ENCODE measurements at places on chromosomes 2 and 18.

DNA sequence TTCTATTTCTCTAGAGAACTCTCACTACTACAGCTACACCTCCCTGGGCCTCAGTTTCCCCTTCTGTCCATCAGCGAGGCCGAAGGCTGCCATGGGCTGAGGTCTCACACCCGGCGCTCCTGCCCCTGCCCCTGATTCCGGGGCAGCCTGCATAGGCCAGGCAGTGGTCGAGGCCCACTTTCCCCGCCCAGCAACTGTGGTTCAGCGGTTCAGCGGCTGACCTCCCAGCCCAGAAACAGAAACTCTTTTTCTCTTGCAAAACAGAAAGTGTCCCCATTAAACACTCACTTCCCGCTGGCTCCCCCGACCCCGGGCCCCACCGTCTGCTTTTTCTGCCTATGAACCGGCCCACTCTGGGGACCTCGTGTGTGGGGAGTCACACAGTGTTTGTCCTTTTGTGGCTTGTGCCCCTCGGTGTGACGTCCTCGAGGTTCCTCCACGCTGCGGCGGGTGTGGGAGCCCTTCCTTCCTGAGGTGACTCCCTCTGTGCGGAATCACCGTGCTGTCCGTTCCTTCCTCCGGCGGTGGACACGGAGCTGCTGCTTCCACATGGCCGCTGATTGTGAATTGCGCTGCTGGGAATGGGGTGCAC lies 16.0 kb downstream of the PDCD1 start:
- no peak for DNase-seq

- DNase-seq = no peak
These were observed 170.1 kb downstream of the HAUS1 start for GRCh38 chr18:46274266-46274665.

DNA sequence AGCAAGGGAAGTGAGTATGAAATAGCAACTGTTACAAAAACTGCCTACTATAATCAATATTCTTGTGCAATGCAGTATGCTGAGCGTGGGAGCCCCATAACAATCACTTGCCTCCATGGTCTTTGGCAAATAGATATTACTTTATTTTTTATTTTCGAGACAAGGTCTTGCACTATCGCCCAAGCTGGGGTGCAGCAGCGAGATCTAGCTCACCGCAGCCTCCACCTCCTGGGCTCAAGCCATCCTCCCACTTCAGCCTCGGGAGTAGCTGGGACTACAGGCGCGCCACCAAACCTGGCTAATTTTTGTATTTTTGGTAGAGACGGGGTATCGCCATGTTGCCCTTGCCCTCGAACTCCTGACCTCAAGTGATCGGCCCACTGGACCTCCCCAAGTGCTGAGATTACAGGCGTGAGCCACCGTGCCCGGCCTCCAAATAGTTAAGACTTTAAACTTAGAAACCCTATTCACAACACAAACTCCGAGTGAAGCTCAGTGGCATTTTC lies 1.2 kb upstream of the CCNT2 start:
- peak; percentile 9 for DNase-seq

DNA sequence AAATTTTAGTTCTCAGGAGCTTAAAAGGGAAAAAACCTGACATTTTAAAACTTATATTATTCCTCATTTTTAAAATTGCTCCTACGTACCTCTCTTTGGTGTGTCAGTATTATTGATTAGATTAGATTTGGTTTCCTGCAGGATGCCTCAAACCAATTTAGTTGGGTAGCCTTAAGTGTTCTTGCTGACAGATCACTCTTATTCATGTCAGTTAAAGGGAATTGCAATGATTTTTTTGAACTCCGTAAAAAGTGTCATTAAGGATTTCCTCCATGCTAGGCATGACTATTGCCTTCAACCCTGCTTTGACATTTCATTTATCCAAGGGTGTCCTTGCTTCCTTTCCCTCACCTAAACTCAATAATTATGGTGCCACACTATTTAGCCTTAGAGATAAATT lies 149.0 kb upstream of the CDH7 start:
- no peak for DNase-seq

DNA sequence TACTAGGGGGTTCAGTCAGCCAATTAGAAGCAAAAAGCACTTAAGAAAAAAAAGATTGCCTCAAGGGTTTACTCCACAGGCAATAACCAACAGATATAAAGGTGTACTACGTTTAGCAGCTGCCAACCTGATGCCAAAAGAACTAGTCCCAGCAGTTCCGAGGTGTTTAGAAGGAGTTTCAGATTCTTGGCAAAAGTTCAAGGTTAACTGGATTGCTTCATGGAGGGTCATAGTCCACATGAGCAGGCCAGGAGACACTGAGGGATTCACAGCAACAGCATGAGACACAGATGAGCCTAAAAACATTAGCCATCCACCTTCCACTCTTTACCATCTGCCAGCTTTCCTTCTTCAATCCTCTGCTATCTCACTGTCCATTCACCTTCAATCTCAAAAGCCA lies 4.9 kb upstream of the DNAH7 start:
- no peak for DNase-seq

DNA sequence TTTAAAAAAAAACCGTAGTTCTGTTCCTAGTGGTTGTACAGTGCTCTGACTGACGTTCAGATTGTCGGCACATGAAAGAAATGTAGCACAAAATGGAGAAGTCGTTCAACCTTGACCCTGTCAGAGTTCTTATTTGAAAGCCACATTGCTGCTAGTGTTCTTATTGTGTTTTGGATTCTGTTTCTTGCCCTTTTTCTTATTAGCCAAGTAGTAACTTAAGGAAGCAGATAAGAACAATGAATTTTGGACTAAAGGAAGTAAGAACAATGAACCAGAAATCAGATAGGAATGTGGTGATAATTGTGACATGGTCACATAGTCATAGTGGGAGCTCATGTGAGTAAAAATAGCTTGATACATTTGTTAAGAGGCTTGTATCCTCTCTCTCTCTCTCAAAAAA lies 45.9 kb downstream of the RPIA start:
- DNase-seq = peak; percentile 18

Measured in epithelial cell of esophagus (primary cell).